ENCODE measurements at places on chromosomes 5 and 9. TPM values are rescaled to one million over a fixed set of nuclear protein-coding genes. Genes with fewer than 3 reads are reported as not detected.

The PKD2L2 gene
- not detected for total RNA-seq

The IGFBPL1 gene
- total RNA-seq = 116 TPM

The IFNA2 gene
- total RNA-seq = not detected

The BRINP1 gene
- total RNA-seq = 1.1 TPM

The MVB12B gene
- total RNA-seq = 15.5 TPM

The NRG2 gene
- 2.9 TPM for total RNA-seq

The SLC34A1 gene
- total RNA-seq = not detected

- no peak overlapping the region for H3K27ac ChIP-seq
- no peaks in the 10 kb centered on the region for H3K4me1 ChIP-seq
- DNase-seq = no peak
- H3K27me3 ChIP-seq = no peaks in the 10 kb centered on the region
- no peak overlapping the region for H3K4me3 ChIP-seq
Observed at GRCh38 chr5:15234911-15235310, 265.1 kb upstream of the FBXL7 start.

GRCh38 chr5:154570572-154571324, 92.7 kb upstream of the HAND1 start:
- no peak overlapping the region for H3K4me3 ChIP-seq
- no peak for DNase-seq
- H3K27ac ChIP-seq = no peak overlapping the region

- no peak for DNase-seq
- H3K4me3 ChIP-seq = no peak overlapping the region
- no peaks in the 10 kb centered on the region for H3K36me3 ChIP-seq
- H3K27ac ChIP-seq = no peak overlapping the region
- H3K4me1 ChIP-seq = no peaks in the 10 kb centered on the region
Observed at GRCh38 chr9:114820776-114821501, 15.1 kb upstream of the TNFSF15 start.

GRCh38 chr5:31078956-31079355, 114.5 kb upstream of the CDH6 start:
- no peaks in the 10 kb centered on the region for H3K27me3 ChIP-seq
- no peaks in the 10 kb centered on the region for H3K4me1 ChIP-seq
- H3K4me3 ChIP-seq = no peak overlapping the region

GRCh38 chr5:108720391-108720790, 27.3 kb upstream of the FER start:
- H3K4me1 ChIP-seq = no peaks in the 10 kb centered on the region
- no peak overlapping the region for H3K27ac ChIP-seq
- H3K27me3 ChIP-seq = no peaks in the 10 kb centered on the region
- no peak for DNase-seq

DNA sequence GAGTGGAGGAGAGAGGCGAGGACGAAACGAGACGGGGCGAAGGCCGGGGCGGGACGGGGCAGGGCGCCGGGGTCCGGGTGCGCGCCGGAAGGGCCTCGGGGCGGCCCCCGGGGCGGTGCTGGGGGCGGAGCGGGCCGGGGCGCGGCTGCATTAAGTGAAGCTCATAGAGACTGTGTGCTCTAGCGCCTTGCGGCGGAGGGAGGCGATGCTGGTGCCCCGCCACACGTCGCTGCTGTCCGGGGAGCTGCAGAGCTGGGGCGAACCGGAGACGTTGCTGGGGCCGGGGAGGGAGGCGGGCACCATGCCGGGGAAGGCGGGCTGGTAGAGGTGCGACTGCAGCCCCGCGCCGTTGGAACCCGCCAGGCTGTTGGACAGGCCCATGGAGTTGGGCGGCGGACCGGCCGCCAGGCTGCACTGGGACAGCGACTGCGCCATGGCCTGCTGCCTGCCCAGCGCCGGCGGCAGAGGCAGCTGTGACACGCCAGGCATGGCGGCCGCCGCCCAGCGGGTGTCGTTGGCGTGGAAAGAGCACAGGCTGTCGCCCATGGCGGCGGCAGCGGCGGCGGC, 8.3 kb downstream of the OTP start:
- peaks cover 31% of the 10 kb centered on the region for H3K4me1 ChIP-seq
- peak; percentile 47 for DNase-seq
- no peak overlapping the region for H3K27ac ChIP-seq
- H3K4me3 ChIP-seq = no peak overlapping the region
- H3K36me3 ChIP-seq = no peaks in the 10 kb centered on the region

DNA sequence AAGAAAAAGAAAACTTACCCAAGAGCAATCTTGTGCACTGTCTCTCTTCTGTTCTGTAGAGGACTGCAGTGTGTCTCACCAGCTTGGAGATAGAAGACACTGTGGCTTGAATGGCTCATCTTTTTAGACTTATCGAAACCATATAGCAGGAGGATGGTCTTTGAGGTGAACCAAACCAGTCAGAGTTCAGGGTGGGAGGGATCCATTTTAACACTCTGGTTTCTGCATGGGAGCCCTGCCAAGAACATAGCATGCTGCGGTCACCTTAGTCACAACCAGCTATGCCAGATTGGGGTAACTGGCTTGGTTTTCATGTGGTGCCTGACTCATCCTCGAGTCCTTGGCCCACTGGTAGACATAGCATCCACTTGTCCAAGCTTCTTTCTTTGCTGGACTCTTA, 135.1 kb downstream of the PAPPA start:
- no peak for DNase-seq
- no peak overlapping the region for H3K27ac ChIP-seq
- H3K4me1 ChIP-seq = no peaks in the 10 kb centered on the region
- no peak overlapping the region for H3K4me3 ChIP-seq
- H3K27me3 ChIP-seq = no peaks in the 10 kb centered on the region

DNA sequence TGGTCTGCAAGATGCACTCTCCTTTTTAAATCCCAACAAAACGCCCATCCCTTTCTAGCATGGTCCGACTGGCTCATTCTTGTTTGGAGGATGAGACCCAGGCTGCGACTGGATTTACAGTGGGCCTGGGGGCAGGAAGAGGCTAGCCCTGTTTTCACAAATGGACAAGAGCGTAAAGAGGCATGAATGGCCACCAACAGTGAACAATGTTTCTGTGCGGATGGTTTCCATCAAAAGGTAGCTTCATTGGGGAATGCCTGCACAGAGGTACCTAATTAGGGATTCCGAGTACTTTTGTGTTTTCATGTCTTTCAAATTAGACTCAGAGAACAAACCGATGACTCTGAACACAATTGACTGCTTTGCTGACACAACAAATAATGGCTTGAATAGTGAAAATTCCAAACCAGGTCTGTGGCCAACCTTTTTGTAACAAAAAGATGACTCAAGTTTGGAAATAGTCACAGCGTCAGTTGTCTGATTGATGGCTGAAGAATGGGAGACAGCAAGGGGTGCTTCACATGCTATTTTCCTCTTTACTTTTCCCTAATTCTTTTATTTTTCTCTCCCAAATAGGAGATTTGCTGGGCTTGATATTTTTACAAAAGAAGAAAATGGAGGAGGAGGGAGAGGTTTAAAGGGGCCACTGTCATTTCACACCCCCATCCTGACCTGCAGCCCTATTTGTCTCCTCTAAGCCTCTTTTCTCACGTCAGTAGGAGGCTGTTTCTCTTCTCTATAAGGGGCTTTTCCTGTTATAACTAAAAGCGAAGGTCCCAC, 208.1 kb upstream of the S1PR3 start:
- H3K4me3 ChIP-seq = no peak overlapping the region
- H3K27ac ChIP-seq = no peak overlapping the region
- no peaks in the 10 kb centered on the region for H3K27me3 ChIP-seq

DNA sequence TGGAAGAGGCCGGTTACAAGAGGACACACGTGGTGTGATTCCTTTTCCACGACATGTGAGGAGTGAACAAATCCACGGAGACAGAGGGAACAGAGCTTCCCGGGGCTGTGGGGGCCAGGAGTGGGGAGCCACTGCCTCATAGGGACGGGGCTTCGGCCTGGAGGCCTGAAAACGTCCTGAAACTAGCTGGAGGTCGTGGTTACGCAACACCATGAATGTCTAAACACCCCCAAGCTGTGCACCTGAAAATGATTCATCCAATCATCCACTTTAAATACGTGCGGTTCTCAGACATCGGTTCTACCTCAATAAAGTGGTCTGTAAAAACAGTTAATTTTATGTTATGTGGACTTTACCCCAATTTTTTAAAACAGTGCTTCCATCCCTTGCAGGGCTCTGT, 65.3 kb upstream of the PPP1R26 start:
- H3K4me1 ChIP-seq = no peaks in the 10 kb centered on the region
- H3K27ac ChIP-seq = no peak overlapping the region
- H3K27me3 ChIP-seq = no peaks in the 10 kb centered on the region
- H3K4me3 ChIP-seq = no peak overlapping the region

DNA sequence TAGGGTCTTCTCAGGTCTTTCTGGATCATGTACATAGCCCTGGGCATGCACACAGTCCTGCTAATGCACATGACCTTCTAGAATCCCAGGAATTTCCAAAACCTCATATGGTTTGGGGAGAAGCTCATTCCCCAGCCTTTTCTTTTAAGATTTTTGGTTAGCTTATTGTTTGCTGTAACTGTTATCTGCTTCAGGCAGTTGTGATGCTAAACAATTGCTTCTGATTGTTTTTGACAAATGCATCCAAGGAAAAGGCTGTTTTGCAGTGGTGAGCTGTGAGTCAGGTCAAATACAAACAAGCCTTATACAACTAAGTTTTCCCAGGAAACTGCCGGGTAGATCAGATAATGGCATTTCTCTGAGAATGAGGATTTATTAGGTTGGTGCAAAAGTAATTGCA, 32.7 kb downstream of the SMC5 start:
- H3K27me3 ChIP-seq = no peaks in the 10 kb centered on the region
- no peak for DNase-seq
- H3K36me3 ChIP-seq = peaks cover 6% of the 10 kb centered on the region
- H3K4me1 ChIP-seq = no peaks in the 10 kb centered on the region

DNA sequence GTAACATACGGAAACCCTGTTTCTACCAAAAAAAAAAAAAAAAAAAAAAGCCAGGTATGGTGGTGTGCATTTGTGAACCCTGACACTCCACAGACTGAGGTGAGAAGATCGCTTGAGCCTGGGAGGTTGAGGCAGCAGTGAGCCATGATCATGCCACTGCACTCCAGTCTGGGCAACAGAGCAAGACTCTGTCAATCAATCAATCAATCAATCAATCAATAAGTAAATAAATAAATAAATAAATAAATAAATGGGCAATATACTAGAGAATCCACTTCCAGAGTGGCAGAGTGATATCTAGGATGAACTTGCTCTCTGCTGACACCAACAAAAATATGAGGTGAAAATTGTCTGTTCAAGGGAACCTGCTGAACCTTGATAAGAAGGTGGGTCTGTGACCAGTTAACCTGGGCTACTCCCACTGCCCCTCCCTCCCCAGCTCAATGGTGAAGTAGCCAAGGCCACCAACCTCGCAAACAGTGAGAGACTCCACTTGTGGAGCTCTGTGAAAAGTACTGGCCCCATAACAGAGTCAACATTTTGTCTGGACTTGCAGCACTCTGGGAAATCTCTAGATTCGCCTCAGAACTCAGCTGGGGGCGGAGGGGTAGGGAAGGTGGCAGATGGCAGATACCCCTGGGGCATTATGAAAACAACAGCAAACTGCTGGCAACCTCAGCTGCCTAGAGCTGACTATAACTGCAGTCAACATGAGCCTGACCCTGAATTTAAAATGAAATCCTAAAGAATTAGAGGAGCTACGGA, 163.7 kb downstream of the ROR2 start:
- H3K27me3 ChIP-seq = no peaks in the 10 kb centered on the region
- DNase-seq = no peak
- H3K4me1 ChIP-seq = peaks cover 4% of the 10 kb centered on the region
- H3K27ac ChIP-seq = no peak overlapping the region
- no peaks in the 10 kb centered on the region for H3K36me3 ChIP-seq

GRCh38 chr9:2621722-2622460, at the start of gene VLDLR:
Gene VLDLR (plus strand): TSS chr9:2621787. CDS start chr9:2622190, 403 bp downstream.
- peak; percentile 71 for DNase-seq
- H3K4me1 ChIP-seq = peaks cover 32% of the 10 kb centered on the region
- peak within 1 kb of the TSS; percentile 92 for H3K27ac ChIP-seq
- H3K27me3 ChIP-seq = no peaks in the 10 kb centered on the region
- H3K36me3 ChIP-seq = no peaks in the 10 kb centered on the region
- peak within 1 kb of the TSS; percentile 89 for H3K4me3 ChIP-seq

- H3K27ac ChIP-seq = no peak overlapping the region
- no peak for DNase-seq
- no peaks in the 10 kb centered on the region for H3K27me3 ChIP-seq
- no peak overlapping the region for H3K4me3 ChIP-seq
- no peaks in the 10 kb centered on the region for H3K36me3 ChIP-seq
Observed at GRCh38 chr9:96616817-96617438, 2.7 kb downstream of the CDC14B start.

GRCh38 chr9:129309906-129310305, 131.8 kb upstream of the IER5L start:
- H3K36me3 ChIP-seq = no peaks in the 10 kb centered on the region
- no peak overlapping the region for H3K4me3 ChIP-seq
- no peaks in the 10 kb centered on the region for H3K4me1 ChIP-seq
- no peak for DNase-seq
- no peaks in the 10 kb centered on the region for H3K27me3 ChIP-seq

GRCh38 chr9:128713411-128713780, 10.5 kb downstream of the ZDHHC12 start:
- H3K36me3 ChIP-seq = no peaks in the 10 kb centered on the region
- H3K4me3 ChIP-seq = no peak overlapping the region
- no peaks in the 10 kb centered on the region for H3K4me1 ChIP-seq
- no peaks in the 10 kb centered on the region for H3K27me3 ChIP-seq

DNA sequence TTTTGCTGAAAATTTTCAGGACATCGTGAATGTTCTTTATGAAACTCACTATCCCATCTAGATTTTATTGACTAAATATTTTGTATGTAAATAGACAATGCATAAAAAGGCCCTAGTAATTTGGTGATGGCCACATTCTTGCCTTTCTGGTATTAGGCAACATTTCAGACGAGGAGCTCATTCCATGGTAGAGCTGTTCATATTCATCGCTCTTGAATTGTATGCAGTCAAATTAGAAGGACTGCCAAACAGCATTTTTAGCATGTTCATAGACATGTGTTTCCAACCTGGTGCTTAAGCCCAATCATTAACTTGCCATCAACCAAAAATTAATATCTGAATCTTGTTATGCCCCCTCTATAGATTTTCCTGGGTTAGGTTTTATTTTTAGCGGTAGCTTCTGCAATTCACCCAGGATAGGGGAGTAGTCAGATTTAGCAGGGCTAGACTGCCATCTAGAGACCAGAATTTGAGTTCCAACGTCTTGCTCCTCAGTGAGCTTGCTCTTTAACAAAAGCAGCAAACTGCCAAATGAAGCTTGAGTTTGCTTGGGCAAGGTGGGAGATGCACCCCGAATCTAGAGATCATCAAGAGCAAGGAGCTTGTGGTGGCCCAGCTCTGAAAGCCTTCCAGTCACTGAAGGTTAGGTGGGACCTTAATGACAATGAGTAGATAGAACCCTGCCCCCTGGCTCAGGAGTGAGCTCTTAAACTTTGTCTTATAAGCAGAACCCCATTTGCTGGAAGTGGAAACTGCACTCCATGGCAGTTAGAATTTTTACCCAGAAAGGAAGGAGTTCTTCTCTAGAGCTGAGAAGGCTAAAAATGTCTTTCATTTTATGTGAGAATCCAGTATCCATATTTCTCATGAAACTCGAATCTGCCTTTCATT, 456.2 kb downstream of the RASEF start:
- no peak overlapping the region for H3K27ac ChIP-seq
- H3K4me3 ChIP-seq = no peak overlapping the region
- H3K36me3 ChIP-seq = no peaks in the 10 kb centered on the region
- DNase-seq = peak; percentile 20
- H3K27me3 ChIP-seq = no peaks in the 10 kb centered on the region

Measured in thyroid gland (tissue), 4 donors.